Endothelial cell of umbilical vein (primary cell): ENCODE measurements at places on chromosomes 2 and 18. TPM values are rescaled to one million over a fixed set of nuclear protein-coding genes. Genes with fewer than 3 reads are reported as not detected.
A peak's percentile ranks its signal among the peaks of the same experiment; 100 is the strongest.

DNA sequence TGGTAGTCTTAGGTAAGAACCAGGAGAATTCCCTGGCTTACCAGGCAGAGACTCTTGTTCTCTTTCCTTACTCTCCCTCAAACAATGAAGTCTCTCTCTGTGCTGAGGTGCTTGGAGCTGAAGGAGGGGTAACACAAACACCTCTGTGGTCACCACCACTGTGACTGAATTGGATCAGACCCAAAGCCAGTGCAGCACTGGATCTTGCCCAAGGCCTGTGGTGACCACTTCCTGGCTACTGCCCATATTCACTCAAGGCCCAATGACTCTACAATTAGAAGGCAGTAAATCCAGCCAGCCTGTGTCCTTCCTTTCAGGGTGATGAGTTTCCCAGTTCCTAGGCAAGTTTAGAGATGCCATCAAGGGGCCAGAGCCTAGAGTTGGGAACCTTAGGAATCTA, 706.8 kb downstream of the SLC4A3 start:
- H3K27me3 ChIP-seq, result no peaks in the 10 kb centered on the region
- DNase-seq, result no peak
- no peak overlapping the region for H3K4me3 ChIP-seq

DNA sequence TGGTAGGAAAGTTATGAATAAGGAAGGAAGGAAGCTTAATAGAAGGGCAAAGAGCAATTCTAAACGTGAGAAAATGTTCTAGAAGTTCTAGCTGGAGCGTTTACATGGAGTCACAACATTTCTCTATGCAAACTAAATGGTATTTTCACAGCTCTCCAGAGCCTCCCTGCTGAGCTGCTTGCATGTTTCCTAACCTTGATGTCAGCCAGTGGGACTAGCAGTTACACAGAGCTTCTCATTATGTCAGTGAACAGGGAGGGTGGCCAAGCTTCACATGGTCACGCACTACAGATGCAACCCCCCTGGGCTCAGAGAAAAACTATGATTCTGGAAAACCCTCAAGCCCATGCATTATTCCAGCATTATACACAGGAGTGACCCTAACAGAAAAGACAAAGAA, 153.4 kb upstream of the CCDC150 start:
- no peak for DNase-seq
- H3K36me3 ChIP-seq, result no peaks in the 10 kb centered on the region
- no peak overlapping the region for H3K27ac ChIP-seq
- peaks cover 39% of the 10 kb centered on the region for H3K27me3 ChIP-seq
- H3K4me3 ChIP-seq, result no peak overlapping the region

- DNase-seq, result no peak
- peaks cover 3% of the 10 kb centered on the region for H3K36me3 ChIP-seq
- no peaks in the 10 kb centered on the region for H3K27me3 ChIP-seq
- no peaks in the 10 kb centered on the region for H3K4me1 ChIP-seq
- H3K4me3 ChIP-seq, result no peak overlapping the region
Observed at GRCh38 chr2:190664240-190664639, 15.4 kb downstream of the NAB1 start.

DNA sequence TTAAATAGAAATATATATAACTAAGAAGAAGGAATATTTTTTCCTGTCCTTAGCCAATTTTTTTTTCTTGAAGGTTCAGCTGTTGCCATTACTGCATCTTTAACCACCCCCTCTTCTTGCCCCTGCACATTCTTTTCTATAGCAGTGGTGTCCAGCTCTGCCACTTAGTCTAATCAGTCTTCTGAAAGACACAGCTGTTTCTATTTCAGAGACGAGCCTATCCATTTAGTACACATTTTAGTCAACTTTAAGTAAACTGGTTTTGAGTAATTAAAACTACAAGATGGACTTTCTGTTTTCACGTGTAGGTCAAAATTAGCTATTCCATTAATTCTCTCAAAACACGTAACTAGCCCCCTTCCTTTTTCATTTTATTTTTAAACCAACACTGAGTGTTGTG, 21.0 kb downstream of the SPOPL start:
- H3K36me3 ChIP-seq, result no peaks in the 10 kb centered on the region
- H3K4me3 ChIP-seq, result no peak overlapping the region
- H3K27ac ChIP-seq, result no peak overlapping the region
- H3K4me1 ChIP-seq, result no peaks in the 10 kb centered on the region
- no peaks in the 10 kb centered on the region for H3K27me3 ChIP-seq

- H3K27ac ChIP-seq, result no peak overlapping the region
- DNase-seq, result no peak
- no peaks in the 10 kb centered on the region for H3K27me3 ChIP-seq
- no peaks in the 10 kb centered on the region for H3K36me3 ChIP-seq
- H3K4me3 ChIP-seq, result no peak overlapping the region
- no peaks in the 10 kb centered on the region for H3K4me1 ChIP-seq
Observed at GRCh38 chr2:111213877-111214276, 93.2 kb downstream of the BCL2L11 start.

DNA sequence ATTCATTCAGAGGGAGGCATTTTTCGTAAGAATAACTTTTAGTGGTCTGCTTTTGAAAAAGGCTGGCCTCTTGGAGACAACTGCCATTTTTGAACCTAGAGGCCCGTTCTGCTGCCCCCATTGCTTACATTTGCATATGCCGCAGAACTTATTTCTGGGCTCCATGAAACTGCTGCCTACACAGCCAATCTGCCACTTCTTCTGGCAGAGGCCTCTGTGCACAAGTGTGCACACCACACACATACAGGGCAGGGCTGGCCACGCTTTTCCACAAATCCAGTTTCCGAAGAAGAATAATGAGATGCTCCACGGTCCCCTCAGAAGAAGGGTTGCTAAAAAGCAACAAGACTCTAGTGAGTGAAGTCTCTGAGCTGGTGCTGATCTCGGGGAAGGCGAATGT, 56.2 kb downstream of the TMEM200C start:
- H3K4me3 ChIP-seq, result no peak overlapping the region
- H3K27ac ChIP-seq, result no peak overlapping the region
- H3K27me3 ChIP-seq, result no peaks in the 10 kb centered on the region
- H3K4me1 ChIP-seq, result no peaks in the 10 kb centered on the region

DNA sequence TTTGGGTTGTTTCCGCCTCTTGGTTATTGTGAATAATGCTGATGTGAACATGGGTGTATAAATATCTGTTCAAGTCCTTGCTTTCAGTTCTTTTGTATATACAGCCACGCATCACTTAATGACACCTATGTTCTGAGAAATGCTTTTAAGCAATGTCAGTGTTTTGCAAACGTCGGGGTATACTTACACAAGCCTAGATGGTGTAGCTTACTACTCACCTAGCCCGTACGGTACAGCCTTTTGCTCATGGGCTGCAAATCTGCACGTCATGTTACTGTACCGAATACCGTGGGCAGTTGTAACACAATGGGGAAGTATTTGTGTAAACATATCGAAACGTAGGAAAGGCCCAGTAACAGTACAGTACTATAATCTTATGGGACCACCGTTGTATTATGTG, 12.4 kb downstream of the RALB start:
- peak; percentile 45 for DNase-seq
- H3K27ac ChIP-seq, result peak overlapping the region; percentile 15
- no peak overlapping the region for H3K4me3 ChIP-seq
- peaks cover 52% of the 10 kb centered on the region for H3K4me1 ChIP-seq

GRCh38 chr2:139156730-139157129, 376.5 kb upstream of the NXPH2 start:
- H3K27me3 ChIP-seq, result no peaks in the 10 kb centered on the region
- no peaks in the 10 kb centered on the region for H3K36me3 ChIP-seq
- H3K4me3 ChIP-seq, result no peak overlapping the region
- H3K27ac ChIP-seq, result no peak overlapping the region
- DNase-seq, result no peak

DNA sequence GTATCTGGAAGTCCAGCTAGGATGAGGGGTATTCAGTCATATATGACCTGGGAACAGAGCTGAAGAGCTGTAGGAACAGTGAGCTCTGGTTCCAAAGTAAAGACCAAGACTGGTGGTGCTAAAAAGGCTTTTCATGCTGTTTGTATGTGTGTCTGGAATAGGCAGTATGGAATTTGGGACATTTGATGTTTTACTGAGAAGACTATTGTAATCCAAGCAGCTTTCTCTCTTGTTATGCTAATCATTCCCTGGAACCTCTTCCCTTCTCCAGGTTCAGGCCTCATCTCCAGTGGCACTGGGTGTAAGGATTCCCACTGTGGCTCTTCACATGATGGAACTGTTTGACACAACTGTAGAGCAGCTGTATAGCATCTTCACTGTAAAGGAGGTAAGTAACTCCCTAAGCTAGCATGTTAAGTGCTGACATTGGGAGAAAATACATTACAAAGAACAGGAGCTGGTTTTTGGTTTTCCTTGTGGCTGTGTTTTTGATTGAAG, 23.3 kb downstream of the C2orf74 start:
- no peak for DNase-seq
- no peak overlapping the region for H3K27ac ChIP-seq
- peaks cover 36% of the 10 kb centered on the region for H3K36me3 ChIP-seq
- no peaks in the 10 kb centered on the region for H3K27me3 ChIP-seq
- no peak overlapping the region for H3K4me3 ChIP-seq

- no peak overlapping the region for H3K27ac ChIP-seq
- H3K4me1 ChIP-seq, result no peaks in the 10 kb centered on the region
- no peak for DNase-seq
- H3K4me3 ChIP-seq, result no peak overlapping the region
- H3K36me3 ChIP-seq, result no peaks in the 10 kb centered on the region
Observed at GRCh38 chr2:2491964-2492363, 160.9 kb upstream of the MYT1L start.

GRCh38 chr18:3689091-3689490, 239.1 kb downstream of the TGIF1 start:
- no peaks in the 10 kb centered on the region for H3K4me1 ChIP-seq
- no peaks in the 10 kb centered on the region for H3K27me3 ChIP-seq
- DNase-seq, result no peak
- H3K36me3 ChIP-seq, result no peaks in the 10 kb centered on the region

GRCh38 chr2:207200136-207200535, 34.4 kb upstream of the KLF7 start:
- no peaks in the 10 kb centered on the region for H3K36me3 ChIP-seq
- no peak overlapping the region for H3K27ac ChIP-seq
- H3K4me1 ChIP-seq, result no peaks in the 10 kb centered on the region
- no peak overlapping the region for H3K4me3 ChIP-seq
- no peaks in the 10 kb centered on the region for H3K27me3 ChIP-seq

DNA sequence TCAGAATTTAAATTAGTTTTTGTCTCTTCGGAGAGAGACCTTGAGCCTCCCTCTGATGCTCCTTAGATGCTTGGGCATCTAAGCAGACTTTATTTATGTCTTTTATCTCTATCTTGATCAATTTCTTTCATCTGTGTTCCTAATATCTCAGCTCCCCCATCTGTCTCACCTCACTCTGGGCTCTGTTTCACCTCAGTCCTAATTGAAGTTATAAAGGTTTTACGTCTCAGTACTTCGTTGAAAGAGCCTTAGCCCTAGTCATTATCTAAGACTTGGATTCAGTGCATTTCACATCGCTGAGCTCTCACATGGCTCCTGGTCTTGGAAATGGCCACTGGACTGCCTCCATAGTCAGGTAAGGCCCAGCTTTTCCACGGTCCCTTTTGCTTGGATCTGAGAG, 13.8 kb upstream of the CTLA4 start:
- H3K27ac ChIP-seq, result no peak overlapping the region
- no peaks in the 10 kb centered on the region for H3K4me1 ChIP-seq
- H3K4me3 ChIP-seq, result no peak overlapping the region
- no peaks in the 10 kb centered on the region for H3K36me3 ChIP-seq
- H3K27me3 ChIP-seq, result peaks cover 9% of the 10 kb centered on the region

GRCh38 chr2:127086990-127087790, 19.8 kb downstream of the BIN1 start:
- peaks cover 26% of the 10 kb centered on the region for H3K4me1 ChIP-seq
- peak; percentile 75 for DNase-seq
- H3K4me3 ChIP-seq, result no peak overlapping the region
- peak overlapping the region; percentile 29 for H3K27ac ChIP-seq
- no peaks in the 10 kb centered on the region for H3K36me3 ChIP-seq

DNA sequence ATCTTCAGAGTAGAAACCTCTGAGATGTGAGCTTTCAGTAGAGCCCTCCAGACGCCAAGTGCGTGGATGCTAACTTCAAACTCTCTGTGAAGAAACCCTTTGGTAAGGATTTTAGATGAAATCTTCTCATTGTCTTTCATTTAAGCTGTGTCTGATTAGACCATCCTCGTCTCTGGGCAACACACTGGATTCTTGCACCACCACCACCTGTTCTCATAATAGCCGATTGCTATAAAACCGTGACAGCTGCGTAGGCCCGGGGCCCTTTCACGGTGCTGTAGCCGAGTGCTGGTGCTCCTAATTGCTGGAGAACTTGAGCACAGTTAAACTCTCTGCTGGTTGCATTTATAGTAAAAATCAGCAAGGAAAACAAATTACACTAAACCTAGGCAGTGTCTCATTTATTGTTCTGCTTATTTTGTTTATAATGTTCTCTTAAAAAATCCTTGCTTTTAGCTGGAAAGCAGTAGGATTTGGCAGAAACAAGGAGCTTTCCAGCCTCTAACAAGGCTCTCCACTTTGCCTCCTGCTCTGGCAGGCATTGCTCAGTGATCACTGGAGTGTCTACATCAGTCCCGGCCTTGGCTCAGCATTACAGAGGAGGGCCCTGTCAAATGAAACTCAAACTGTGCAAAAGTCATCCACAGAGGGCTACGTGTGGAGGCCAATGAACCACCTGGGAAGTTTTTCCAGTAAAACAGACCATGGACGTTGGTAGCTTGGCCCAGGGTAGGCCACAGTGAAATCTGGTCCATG, 40.9 kb upstream of the MBP start:
- H3K36me3 ChIP-seq, result no peaks in the 10 kb centered on the region
- H3K27me3 ChIP-seq, result no peaks in the 10 kb centered on the region
- H3K4me3 ChIP-seq, result no peak overlapping the region

The RPRM gene
- total RNA-seq, result not detected in 2 replicates

The G6PC2 gene
- not detected in 2 replicates for total RNA-seq

The NT5C1B gene
- not detected in 2 replicates for total RNA-seq

The SLC66A2 gene
- 32.5 and 35.2 TPM in 2 replicates for total RNA-seq

The GREB1 gene
- 0.23 and 0.58 TPM in 2 replicates for total RNA-seq
